D341Med (cell line): ENCODE measurements at places on chromosomes 5 and 9.

GRCh38 chr9:4499917-4500316 lies 9.6 kb downstream of the SLC1A1 start:
- DNase-seq = no peak

DNA sequence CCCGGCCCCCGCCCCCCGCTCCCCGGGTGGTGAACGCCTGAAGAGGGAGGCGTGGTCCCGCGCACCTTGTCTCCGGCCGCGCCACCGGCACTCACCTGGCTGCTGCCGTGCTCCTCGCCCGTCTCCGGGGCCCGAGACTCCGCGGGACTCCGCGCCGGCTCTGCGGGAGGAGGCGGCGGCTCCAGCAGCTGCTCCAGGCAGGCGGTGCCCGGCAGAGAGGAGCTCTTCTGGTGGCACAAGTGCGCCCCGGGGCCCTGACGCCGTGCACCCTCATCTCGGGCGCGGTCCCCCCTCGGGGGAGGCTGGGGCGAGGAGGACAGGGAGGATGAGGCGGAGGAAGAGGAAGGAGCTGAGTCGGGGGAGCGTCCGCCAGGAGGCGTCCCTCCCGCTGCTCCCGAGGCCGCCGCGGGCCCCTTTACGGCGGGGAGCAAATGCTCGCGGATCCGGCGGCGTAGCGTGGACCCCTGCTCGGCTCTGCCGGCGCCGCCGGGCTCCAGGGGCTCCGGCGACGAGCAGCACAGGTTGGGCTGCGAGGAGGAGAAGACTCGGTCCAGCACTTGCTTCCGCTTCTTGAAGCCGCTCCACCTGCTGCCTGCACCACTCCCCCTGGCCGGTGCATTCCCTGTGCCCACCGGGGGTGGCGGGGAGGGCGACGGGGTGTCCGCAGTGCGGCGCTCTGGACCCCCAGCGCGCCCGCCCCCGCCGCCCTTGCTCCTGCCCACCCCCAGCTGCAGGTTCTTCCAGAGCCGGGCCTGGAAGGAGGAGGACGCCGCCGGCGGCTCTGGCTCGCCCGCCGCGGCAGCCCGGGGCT lies 928 bp downstream of the MCTP1 start:
- DNase-seq = peak; percentile 82

DNA sequence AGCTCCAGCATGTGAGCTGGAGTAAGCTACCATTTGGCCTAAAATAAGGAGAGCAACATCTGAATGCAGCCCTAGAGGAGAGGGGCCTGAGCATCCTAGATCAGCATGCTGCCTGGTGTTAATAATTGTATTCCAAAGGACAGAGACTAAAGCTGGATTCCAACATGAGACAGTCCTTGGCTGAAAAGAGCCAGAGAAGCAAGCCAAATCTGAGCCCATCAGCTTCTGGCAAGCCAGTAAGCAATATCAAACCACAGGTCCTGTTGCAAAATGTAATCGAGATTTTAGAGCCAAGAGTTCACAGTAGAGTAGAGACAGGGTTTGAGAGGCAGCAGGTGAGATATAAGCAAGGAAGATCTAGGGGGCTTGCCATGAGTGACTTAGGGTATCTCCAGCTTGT lies 42.3 kb upstream of the DMAC1 start:
- DNase-seq = no peak

DNA sequence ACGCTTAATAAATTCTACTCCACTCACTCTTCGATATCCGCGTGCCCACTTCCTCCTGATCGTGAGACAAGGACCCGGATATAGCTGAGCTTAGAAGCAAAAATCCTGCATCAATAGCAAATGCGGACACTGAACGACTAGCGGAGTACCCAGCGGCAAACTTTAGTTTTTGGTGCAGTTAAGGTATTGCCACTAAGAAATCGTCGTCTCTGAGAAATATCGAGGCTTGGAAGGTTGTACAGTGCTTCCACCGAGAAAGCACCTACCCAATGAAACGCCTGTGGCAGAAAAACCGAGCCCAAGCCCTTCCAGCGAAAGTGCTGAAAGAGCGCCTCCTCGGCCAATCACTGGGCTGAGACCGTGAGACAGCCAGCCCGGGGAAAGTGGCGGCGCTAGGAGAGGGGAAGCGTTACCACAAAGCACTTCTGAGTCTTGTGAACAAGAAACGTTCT lies 32.2 kb downstream of the ANXA2R start:
- peak; percentile 76 for DNase-seq

DNA sequence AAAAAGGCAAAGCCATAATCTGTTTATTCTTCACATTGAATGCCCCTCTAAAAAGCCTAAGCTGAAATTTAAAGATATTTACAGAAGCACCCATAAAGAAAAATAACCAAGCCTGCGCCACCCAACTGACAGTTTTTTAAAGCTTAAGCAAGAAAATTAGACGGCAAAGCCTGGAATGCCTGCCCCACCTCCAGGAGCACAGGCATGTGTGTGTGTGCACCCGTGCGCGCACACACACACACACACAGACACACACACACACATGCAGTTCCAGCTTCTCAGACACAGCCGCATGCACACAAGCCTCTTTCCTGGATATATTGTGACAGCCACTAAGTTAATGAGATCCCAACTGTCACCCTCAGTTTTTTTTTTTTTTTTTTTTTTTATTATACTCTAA lies 88.2 kb downstream of the FRMD3 start:
- DNase-seq = no peak

GRCh38 chr9:20280330-20280729 lies 342.0 kb downstream of the MLLT3 start:
- DNase-seq = no peak

- DNase-seq = no peak
These were observed 40.8 kb upstream of the SPATA31C2 start for GRCh38 chr9:88179062-88179521.

- DNase-seq = no peak
These were observed 647.0 kb downstream of the EFNA5 start for GRCh38 chr5:107023732-107024131.

DNA sequence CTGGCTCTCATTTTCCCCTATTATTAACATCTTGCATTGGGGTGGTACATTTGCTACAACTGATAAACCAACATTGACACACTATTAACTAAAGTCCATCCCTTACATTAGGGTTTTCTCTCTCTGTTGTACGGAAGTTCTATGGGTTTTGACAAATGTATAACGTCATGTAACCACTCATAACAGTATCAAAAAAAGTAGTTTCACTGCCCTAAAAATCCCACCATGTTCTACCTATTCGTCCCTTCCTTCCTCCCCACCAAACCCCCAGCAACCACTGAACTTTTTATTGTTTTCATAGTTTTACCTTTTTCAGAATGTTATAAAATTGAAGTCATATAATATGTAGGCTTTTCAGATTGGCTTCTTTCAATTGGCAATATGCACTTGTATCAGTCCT lies 40.1 kb downstream of the MLLT3 start:
- DNase-seq = no peak

DNA sequence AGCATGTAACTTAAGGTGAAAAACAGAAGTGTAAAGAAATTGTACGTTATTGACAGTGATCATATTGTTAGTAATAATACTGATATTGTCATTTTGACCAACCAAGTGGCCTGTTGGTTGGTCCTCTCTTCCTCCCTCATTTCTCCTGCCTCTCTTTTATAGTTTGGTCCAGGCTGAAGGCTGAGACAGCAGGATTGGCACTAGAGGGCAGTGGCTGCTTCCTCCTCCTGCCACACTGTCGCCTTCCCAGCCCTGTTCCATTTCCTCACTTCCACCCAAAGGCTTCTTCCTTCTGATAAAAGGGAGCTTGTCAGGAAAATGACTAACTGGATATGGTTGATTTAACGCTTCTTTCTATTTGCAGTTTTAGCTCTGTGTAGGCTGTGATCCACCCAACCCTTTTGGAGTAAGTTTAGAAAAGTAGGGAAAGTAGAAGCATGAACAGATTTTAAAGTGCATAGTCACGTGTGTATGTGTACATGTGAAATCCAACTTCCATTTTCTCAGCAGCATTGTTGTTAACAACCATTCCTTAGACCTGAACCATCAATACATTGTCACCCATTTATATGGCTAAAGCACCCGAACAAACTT lies 35.6 kb downstream of the PTCD2 start:
- peak; percentile 72 for DNase-seq

DNA sequence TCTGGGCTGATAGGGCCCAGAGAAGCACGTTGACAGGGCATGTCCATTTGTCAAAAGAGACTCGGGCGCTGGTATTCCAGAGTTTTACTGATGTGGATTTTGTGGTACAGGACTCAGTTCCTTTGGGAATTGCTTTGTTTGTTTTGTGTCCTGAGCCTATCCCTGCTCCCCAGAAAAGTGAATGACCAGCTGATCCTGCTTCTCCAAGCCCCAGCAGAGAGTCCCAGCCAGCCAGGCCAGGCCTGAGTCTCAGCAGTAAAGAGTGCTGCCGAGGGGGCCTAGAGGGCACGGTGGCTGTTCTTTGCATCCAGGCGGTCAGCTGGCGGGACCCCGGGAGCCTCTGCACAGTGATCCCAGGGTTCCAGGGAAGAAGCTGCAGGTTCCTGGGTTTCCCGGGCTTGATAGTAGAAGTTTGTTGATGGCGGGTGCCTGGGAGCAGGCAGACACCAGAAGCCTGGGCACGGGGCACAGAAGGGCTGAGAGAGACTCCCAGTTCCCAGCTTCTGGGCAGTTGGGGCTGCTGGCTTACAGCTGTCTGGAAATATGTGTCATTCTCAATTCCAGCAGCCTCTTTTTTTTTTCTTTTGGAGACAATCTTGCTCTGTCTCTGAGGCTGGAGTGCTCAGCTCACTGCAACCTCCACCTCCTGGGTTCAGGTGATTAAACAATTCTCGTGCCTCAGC lies 8.7 kb downstream of the PRDM12 start:
- peak; percentile 16 for DNase-seq

GRCh38 chr5:30279237-30279636 lies 914.2 kb upstream of the CDH6 start:
- DNase-seq = no peak

GRCh38 chr5:31416547-31416946 lies 115.3 kb downstream of the DROSHA start:
- no peak for DNase-seq

- DNase-seq = no peak
These were observed 30.8 kb downstream of the SH3PXD2B start for GRCh38 chr5:172423379-172424110.

GRCh38 chr5:112697322-112697721 lies 40.4 kb upstream of the APC start:
- DNase-seq = no peak

DNA sequence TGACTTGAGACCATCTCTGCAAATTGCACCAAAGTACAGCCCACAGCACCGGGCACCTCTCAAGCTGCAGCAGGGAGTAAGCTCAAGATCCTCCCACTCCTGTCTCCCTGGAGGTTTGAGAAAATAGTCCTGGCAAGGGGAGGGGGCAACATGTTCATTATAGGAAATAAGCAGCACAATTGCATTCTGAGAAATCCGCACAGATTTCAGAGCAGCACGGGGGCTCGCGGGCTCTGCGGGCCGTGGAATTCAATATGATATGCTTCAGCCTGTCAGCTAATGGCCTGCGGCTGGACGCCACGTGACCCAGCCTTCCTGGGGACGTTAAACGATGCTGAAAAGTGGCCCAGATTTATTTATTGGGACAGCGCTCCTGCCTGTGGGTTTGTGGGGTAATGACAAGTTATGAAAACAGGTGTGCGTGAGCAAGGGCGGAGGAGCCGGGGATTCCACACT lies 156.4 kb downstream of the DAB2IP start:
- no peak for DNase-seq

GRCh38 chr9:75803130-75803529 lies 87.3 kb upstream of the PCSK5 start:
- no peak for DNase-seq

DNA sequence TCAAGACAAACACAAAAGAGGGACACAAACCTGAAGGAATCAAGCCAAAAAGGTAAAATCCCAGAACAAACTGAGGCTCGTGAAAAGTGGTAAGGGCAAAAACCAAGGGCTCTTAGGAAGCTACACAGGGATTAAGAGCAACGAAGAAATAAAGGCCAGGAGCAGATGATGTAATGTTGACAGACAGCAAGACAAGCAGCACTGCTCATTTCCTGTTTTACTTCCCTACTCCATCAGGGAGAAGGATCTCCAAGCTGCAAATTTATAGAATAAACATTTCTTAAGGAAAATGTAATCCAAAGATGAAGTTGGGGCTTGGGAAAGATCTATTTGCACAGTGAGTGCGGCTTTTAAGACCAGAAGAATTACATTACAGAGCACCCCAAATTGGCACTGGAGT lies 182.3 kb upstream of the MAP1B start:
- no peak for DNase-seq
